AG10803 (cell line): ENCODE measurements at places on chromosomes 3 and 15.

- DNase-seq: no peak
Observed at GRCh38 chr3:35448121-35448520, 191.2 kb upstream of the ARPP21 start.

GRCh38 chr3:3509665-3510064, 289.6 kb upstream of the LRRN1 start:
- no peak for DNase-seq

DNA sequence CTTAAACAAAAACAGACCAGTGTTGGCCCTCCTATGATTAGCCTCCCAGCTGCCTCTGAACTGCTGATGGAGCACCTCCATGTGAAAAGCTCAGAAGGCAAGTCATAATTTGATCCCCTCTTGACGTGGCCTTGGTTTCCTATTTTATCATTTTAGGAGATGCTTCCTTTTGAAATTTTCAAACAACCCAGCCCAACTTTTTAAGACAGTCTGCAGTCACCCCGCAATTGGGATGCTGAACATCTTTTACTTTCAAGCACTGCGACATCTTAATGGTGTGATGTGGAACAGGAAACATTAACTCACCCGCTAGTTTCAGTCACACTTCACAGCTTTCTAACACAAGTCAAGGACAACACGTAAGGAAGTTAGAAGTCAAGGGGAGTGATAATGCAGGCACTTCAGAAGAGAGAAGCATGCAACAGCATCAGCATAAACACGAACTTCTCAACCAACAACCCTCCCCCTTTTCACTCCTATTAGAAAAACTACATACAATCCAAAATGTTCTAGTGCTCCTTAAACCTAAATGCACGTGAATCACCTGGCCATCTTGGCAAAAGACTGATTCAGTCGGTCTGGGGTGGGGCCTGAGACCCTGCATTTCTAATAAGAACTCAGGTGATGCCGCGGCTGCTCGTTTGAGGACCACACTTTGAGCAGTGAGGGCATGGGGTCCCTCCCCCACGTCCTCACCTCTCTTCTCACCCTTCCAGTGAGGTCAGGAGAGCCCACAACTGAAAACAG, 161.5 kb downstream of the FOXP1 start:
- no peak for DNase-seq

- no peak for DNase-seq
Observed at GRCh38 chr15:31051496-31052080, 49.9 kb downstream of the TRPM1 start.

DNA sequence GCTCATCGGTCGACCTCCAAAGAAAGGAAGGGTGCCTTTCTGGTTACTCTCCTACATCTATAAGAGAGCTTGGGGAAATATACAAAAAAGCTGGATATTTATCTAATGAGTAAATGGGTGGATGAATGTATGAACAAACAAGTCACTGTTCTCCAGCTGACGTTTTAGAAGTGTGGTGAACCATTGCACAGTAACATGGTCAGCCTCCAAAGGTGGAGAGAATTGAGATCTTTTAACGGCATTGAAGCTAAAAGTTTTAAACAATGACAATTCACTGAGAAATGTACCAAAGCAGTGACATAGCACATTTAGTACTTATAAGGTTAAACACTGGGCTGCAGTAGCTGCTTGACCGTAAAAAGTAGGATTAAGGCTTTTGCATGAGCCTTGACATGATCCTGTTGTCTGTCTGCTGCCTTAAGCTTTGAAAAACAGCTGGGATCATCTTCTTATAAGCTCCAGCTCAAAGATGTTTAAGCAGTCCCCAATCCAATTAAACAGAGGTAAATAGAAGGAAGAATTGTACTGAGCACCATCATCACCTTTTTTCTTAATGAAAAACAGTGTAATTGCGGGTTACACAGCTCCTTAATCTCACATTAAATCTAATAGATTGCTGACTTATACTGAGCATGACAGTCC, 222.9 kb downstream of the WDR72 start:
- DNase-seq: no peak

DNA sequence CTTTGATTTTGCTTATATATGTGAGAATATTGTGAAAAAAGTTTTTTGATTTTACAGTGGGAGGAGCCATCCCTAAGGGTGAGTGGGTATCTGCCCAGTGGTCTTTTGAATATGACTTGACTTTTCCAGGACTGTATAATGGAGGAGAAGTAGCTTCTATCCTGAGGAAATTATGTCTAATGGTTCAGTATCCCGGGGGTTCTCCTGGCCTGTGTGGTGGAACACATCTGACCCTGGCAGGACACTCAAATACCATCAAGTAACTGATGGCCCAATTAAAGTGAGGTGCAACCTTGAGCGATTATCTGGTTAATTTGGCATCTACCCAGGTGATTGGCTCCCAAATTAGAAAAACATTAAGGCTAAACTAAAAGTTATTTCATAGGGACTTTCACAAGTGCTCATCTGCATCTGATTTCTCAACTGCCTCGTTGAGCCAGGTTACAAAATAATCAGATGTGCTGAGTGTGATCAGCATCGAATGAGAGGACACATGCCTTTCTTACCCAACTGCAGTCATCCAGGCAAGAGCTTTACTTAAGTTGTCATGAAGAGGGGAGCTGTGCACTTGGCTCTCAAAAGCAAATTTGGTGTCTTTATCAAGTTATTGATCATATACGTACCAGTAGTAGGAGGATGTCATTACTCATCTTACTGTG, 201.4 kb downstream of the IL5RA start:
- DNase-seq: no peak
